ENCODE measurements at places on chromosomes 2 and 18.

DNA sequence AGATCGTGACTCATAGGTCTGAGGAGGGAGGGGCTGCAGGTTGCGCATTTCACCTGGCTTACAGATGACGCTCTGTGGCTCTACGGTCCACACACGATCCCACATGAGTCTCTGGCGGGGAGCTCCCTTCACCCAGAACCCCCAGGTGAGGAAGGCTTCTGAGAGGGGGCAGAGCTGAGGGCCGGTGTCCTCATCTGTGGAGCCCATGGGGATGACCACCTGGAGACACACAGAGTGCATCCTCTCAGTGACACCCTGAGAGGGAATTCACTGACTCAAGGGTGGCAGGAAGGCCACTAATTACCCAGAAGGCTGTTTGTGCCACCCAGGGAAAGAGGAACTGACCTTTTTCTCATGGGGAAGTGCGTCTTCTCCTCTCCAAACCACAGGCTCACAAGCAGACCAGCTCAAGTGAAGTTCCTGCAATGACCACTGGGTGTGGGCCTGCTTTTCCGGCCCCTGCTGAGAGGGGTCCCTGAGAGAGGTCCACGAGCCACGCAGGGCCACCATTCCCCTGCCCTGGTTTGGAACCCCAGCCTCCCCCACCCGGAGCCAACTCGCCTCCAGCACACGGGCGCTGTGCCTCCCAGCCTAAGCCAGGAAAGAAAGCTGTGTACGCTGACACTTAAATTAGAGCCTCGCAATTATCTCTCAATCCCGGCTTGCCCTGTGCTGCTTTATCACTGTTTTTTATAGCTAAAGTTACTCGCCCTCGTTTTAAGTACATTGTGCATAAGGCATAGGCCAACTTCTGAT lies 114.1 kb downstream of the BCL11A start:
- no peak for DNase-seq

GRCh38 chr2:239114616-239115265 lies 266.9 kb downstream of the TWIST2 start:
- DNase-seq: no peak

GRCh38 chr2:149205143-149205542 lies 125.2 kb upstream of the LYPD6 start:
- no peak for DNase-seq

DNA sequence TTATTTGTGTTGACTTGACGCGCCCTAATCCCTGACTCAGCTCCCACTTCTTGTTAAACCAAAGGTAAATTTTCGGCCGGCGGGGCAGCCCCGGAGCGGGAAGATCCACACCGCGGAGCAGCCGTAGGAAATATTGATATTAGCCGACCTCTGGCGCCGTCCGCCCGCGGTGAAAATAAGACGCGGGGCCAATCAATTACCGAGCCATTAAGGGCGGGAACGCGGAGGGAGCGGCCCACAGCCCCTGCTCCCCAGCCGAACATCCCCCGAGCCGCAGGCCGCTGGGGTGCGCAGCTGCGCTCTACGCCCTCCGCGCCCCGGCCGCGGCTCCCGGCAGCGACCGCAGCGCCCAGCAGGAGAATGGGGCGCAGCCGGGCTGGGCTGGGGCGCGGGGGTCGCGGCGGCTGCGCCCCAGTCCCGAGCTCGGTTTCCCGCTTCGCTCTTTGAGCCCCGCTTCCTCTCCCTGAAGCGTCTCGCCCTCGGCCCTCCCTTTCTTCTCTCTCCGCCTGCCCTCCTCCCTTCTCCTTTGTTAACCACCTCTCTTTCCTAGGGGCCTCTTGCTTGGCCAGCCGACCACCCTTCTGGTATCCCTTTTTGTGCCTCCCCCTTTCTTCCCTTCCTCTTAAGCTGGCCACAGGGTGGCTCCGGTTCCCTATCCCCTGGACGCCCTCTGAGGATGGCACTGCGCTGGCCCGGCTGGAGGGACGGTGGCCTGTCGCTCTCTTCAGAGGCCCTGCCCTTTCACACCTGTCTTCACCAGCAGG lies 40.9 kb downstream of the CELF4 start:
- no peak for DNase-seq

DNA sequence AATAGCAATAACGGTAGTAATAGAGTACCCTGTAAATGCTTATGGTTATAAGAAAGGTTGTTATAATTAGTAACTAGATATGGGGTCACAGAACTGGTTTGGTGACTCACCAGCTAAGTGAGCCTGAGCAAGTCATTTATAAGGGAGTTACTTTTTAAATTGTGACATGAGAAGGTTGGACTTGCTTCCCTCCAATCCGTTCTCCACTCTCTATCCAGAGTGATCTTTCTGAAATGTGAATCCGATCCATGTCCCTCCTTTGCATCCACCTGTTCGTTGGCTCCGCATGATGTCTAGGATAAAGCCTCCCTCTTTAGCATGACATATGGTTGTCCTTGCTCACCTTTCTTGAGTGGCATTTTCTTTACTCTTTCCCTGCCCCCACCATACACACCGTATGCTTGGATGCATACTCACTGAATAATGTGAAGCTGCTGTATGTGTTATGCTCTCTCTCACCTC lies 83.1 kb downstream of the CDC42EP3 start:
- DNase-seq: peak; percentile 54

DNA sequence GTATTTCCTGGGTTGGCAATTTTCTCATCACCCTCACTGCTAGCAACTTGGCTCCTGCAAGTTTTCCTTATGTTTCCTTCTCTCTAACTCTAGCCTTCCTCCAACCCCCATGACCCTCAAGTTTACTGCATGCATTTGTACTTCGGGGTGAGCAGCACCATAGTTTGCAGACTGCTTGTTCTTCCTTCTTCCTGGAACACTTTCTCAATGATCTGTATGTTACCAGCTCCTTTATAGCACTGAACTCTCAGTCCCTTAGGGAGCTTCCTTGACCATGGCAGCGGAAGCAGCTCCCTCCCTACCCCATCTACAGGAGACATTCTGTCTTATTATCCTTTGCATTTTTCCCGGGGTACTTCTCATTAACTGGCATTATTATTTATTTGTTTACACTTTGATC lies 1089.5 kb upstream of the GYPC start:
- no peak for DNase-seq

DNA sequence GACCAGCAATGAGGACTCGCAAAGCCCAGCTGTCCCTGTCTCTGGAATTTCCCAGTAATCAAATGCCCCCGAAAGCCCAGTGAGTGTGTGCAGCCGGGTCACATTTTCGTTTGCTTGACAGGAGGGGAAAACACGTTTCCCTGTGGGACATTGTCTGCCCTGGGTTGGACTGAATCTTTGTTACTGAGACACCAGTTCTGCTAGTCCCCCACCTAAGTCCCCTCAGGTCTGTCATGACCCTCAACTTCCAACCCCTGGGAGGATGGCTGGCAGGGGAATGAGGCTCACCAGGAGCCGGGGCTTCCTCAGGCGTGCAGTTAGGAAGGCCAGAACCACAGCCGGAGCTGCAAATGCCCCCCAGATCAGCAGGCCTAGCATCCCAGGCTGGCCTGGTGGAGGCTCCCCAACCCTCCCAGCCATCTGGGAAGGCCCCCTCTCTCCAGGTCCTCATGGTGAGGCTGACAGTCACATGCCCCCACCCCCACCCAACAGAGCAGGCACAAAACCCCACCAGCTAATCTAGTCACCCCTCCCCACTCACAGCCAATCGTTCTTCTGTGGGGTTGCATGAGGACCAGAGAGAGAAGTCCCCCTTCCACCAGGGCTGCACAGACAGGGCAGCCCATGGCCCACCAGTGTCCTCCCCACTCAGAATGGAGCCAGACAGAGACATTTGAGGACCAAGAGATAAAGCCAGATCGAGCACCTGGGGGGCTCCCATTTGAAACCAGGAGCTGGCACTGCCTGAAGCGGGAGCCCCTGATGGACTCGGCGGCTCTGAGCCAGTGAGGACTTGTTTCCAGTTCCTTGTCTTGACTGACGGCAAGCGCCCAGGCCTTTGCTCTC lies 33.6 kb downstream of the CYP26B1 start:
- DNase-seq: no peak

- no peak for DNase-seq
Observed at GRCh38 chr2:132374961-132375360, 41.6 kb upstream of the GPR39 start.

GRCh38 chr2:237944302-237944701 lies 22.5 kb upstream of the UBE2F start:
- no peak for DNase-seq

DNA sequence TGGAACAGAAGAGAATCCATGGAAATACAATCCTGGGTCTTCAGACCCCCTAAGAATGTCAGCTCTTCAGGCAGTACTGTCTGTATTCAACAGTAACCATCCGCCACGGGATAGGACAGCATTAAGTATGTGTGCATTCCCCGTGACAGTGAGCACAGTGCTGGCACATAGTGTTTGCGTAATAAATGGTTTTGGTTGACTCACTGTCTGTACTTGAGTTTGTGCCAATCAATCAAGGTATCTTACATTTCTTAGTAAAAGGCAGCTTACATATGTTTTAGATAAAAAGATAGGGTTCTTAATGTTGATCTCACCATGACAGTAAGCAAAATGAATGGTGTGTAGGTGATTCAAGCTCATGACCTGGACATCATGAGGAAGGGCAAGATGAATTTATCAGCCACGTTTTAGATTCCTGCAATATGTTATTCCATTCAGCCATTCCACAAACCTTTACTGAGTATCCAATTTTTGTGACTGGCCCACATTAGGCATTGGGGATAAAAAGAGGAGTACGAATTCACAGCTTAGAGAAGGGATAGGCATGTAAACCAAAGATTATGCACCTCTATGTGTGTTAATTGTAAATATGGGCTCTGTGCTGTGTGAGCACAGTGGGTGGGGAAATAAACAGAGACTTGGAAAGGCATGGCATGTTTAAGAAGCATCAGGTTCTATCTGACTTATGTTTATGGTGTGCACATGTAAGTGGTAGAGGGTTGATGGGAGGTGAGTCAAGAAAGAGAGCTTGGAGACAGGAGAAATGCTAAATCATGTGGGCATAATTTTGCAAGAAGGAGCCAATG lies 258.8 kb downstream of the SLC8A1 start:
- DNase-seq: peak; percentile 64

GRCh38 chr2:136254681-136255080 lies 136.7 kb upstream of the CXCR4 start:
- no peak for DNase-seq

DNA sequence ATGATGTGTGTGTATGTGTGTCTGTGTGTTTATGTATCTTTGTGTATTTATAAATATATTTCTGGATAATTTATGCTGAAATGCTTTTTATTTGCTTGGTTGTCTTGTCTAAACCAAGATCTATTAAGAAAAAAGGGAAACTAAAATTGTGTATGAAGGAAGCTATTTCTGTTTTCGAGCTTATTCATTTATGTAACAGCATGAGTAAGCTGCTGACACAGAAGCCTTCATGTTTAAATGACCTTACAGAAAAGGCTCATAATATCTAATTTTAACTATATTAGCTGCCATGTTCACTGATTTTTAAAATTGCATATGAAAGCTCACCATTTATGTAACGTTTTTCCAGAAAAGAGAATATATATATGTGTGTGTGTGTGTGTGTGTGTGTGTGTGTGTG lies 392.8 kb downstream of the PTH2R start:
- DNase-seq: no peak

DNA sequence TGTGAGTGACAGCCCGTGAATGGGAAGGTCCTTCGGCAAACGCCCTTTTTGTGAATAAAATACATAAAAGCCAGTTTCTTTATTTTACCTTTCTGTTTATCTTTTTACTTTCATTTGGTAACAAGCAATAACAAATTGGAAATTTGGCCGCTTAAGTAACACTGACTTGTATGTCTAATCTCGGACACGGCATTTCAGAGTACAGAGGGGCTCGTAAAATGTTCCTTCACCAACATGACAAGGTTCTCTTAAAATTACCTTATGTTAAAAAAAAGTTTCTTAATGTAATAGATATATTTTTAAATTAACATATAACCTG lies 558 bp upstream of the NEMP2 start:
- peak; percentile 8 for DNase-seq

GRCh38 chr18:9884090-9884489 lies 1.7 kb upstream of the TXNDC2 start:
- DNase-seq: no peak

DNA sequence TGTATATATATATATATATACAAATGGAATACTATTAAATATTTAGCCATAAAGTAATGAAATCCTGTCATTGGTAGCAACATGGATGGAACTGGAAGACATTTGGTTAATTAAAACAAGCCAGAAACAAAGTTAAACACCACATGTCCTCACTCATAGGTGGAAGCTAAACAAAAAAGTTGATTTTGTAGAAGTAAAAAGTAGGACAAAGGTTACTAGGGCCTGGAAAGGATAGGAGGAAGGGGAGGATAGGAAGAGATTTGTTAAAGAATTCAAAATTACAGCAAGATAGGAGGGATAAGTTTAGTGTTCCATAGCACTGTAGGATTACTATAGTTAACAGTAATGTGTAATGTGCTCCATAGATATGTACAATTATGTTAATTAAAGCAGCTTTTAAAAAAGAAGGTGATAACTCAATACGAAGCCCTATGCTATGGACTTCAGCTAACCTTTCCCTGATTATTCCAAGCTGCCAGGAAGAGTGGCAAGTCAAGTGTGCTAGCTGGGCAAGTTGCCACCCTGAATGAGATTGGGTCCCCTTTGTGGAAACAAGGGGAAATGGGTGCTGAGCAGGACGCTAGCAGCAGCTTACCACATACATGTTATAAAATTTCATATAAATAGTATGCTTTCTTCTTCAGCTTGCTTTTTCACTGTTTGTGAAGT lies 12.3 kb downstream of the MERTK start:
- DNase-seq: no peak

DNA sequence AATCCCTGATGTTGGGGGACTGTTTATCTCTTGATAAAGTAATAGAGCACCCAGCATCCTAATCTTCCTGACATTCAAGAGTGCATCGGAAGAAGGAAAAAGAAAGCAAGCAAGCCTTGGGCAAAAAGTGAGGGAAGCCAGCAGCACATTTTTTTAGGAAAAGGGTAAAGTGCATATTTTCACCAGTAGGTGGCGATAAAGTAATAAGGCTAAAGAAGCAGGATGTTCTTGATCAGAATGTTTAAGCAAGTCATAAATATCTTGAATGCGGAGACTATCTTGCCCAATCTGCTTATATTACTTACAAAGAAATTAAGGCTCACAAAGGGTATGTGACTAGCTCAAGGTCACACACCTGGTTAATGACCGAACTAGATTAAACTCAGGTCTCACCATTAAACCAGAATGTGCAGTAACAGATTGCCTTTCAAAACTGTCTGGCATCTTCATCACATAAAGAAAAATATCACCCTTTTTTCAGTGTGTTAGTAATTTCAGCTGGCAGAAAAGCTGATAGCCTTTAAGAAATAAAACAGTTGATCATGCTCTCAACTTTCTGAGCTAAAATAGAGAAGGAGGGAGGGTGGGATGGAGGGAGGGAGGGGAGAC lies 83.8 kb downstream of the VIT start:
- peak; percentile 38 for DNase-seq

GRCh38 chr2:237603049-237603717 lies 12.6 kb upstream of the RAB17 start:
- no peak for DNase-seq
